ENCODE measurements at places on chromosomes 2 and 18.

DNA sequence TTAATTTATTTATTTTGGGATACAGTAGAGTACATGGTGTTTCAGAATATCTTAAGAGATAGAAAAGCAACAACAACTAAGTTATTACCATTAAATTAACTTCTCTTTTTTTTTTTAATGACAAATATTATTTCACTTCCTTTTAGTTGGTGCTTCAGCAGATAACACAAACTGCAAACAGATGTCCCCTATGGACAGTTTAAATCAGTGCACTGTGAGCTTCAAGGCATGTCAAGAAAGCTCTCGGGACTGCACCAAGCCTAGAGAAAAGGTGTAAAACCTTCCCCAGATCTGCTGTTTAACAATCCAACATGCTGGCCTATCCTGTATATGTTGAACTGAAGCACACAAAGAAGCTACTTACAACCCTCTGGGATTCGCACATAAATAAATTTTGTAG is 122.7 kb downstream of the TCF4 start:
- DNase-seq = no peak

DNA sequence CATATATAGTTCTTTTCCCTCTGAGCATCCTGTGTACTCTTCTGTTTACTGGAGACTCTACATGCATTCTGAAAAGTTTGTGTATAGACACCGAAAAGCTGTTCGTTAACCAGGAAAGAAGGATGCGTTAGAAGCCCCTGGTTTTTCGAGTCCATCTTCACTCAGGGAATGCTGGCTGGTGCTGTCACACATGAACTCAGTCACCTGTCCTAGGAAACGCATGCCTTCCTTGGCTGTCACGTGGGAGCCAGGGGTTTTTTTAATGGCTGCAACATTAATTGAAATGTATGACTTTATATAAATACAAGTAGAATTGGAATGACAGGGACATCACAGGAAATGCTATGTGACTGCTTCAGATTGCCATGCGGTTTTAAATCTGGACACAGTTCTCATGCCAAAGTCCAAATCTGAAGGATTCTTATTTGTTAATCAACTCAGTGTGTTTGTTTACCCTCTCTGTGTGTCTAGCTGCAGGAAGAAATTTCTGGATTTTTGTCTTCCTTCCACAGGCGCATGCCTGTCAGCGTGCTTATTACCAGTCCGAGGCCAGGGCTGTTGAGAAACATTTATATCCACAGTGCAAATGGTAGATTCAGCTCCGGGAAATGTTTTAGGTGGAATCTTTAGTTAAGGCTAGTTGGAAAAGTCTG is 2.6 kb downstream of the RAMP1 start:
- no peak for DNase-seq

GRCh38 chr2:188404341-188405004 is 112.8 kb downstream of the GULP1 start:
- peak; percentile 7 for DNase-seq

- DNase-seq = no peak
Measured at GRCh38 chr2:25030702-25031101, 11.2 kb upstream of the EFR3B start.

GRCh38 chr18:35371412-35372195 is 5.5 kb downstream of the ZNF396 start:
- DNase-seq = peak; percentile 35

DNA sequence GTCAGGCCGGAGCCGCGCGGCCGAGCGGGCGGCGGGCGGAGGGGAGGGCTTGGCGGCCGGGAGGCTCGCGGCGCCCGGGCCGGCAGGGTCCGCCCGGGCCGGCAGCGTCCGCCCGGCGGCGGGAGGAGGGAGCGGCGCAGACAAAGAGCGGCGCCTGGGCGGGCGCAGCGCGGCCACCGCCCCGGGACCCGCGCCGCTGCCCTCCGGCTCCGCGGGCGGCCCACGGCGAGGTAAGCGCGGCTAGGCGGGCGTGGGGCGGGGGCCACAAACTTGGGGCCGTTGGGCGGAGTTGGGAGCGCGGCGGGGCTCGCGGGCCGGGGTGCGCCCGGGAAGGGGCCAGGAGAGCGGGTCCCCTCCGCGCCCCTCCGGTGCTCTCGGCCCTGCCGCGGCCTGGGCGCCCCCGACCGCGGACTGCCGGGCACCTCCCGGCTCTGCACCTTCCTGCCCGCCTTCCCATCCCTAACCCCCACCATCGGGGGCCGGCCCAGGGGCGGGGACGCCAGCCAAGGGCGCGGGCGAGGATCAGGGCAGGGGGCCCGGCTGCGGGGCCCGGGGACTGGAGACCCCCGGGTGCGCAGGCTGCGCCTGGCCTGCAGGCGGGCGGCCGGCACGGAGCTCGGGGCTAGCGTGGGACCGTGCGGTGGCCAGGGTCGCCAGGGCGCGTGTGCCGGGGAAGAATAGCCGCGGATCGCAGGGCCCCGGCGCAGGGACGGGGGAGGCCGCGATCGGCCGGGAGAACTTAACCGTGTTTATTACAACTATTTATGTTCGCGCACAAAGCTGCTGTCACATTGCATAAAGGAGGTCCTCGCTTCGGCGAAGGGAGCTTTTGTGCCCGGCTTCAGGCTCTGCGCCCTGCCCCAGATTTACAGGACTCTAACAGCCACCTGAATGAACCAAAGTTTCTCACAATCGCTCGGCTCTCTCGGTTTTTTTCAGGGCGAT is at the start of gene NCK2:
TSS of gene NCK2 (plus strand) at position 4 of the 945 bp plus-strand sequence. CDS start 110,152 bp downstream, outside the sequence.
- no peak for DNase-seq

DNA sequence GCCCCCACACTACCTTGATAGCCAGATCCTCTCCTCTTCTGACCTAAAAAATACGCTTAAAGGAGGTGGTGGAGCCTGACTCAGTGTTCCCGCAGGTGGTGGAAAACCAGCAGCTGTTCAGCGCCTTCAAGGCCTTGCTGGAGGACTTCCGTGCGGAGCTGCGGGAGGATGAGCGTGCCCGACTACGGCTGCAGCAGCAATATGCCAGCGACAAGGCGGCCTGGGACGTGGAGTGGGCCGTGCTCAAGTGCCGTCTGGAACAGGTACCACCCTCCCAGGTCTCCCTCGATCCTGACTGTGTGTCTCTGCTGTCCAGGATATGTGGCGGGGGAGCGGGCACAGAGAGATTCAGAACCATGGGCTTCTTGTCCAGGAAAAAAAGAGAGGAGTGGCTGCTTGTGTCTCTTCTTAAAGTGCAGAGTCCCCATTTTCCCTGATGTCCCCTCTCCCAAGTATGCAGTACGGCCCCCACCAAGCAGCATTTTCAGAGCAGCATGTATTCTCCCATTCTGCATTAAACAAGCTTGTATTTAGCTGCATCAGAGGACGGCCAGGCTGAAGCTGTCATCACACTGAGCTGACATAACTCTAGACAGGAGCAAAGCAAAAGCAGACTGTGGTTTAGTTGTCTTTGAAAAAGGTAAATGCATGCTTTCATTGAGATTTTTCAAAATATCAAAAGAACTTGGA is 101.6 kb downstream of the MTCL1 start:
- DNase-seq = no peak

GRCh38 chr18:13443552-13443951 is 225.0 kb downstream of the LDLRAD4 start:
- no peak for DNase-seq

GRCh38 chr2:197209246-197209645 is 101.3 kb downstream of the ANKRD44 start:
- no peak for DNase-seq

GRCh38 chr2:73414696-73415095 is 29.1 kb downstream of the ALMS1 start:
- DNase-seq = no peak

DNA sequence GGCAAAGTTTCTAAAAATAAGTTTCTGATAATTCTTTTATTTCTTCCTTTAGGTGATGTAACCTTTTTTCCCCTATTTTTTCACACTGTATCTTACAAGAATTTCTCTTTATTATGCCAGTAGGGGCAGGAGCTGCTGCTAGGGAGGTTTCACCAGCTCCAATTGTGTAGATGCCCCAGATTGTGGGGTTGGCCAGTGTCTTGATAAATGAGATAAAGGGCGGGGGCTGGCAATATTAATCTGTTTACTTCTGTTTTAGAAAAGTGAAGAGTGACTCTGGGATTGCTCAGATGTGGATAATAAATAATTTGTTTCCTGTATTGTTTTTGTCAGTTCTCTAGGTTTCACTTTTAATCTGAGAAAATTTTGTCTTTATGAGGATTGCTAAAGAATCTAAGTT is 190.4 kb downstream of the MC4R start:
- no peak for DNase-seq

DNA sequence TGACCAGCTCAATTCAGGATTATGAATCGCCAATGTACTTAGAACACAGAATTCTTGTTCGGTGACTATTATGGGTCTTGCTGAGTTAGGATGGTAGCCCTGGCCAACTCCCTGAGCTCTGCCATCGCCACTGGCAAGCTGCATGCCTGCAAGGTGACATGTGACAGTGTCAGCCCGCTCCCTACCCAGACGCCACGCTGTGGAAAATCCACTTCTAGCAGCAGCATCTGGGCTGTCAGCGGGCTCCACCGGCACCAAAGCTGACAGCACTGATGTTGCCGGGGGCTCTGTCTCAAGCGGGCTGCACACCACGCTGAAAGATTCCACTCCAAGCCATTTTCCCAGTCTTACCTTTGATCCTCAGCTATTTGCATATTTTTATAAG is 100.7 kb downstream of the MYT1L start:
- DNase-seq = no peak

DNA sequence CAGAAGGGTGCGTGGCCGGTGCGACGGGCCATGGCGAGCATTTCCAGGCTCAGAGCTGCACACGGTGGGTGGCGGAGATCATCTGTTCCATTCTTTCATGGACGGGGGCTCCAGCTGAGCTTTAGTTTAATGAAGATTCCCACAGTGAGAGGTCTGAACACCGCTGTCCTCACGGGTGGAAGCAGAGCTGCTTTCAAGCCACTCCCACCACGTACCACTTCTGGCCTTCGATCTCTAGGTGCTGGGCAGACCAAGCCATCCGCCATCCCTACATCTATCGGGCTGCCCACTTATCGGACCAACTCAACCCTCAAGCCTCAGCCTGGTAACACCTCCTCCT is 18.5 kb downstream of the GPR35 start:
- no peak for DNase-seq

GRCh38 chr18:154151-154550 is 4.2 kb upstream of the USP14 start:
- DNase-seq = no peak

All from epithelial cell of esophagus (primary cell).